Right ventricle myocardium superior (tissue), 1 donor: ENCODE measurements at places on chromosomes 13 and 19. TPM values are rescaled to one million over a fixed set of nuclear protein-coding genes. Genes with fewer than 3 reads are reported as not detected.
A peak's percentile ranks its signal among the peaks of the same experiment; 100 is the strongest.

GRCh38 chr19:22606212-22606553 is 27.9 kb upstream of the ZNF492 start:
- DNase-seq: no peak

DNA sequence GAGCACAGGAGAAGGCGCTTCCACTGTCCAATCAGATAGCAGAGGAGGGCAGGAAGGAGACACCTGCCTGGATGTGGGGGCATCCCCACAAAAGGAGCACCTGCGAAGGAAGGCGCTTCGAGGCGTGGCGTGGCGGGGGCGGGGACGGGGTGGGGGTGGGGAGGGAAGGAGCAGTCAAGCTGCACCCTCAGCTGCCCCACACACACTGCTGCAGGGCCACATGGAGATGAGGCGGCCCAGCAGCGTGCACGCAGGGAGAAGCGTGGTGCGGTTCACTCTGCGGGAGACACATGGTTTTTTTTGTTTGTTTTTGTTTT is 21.4 kb downstream of the ANKRD27 start:
- DNase-seq: no peak

DNA sequence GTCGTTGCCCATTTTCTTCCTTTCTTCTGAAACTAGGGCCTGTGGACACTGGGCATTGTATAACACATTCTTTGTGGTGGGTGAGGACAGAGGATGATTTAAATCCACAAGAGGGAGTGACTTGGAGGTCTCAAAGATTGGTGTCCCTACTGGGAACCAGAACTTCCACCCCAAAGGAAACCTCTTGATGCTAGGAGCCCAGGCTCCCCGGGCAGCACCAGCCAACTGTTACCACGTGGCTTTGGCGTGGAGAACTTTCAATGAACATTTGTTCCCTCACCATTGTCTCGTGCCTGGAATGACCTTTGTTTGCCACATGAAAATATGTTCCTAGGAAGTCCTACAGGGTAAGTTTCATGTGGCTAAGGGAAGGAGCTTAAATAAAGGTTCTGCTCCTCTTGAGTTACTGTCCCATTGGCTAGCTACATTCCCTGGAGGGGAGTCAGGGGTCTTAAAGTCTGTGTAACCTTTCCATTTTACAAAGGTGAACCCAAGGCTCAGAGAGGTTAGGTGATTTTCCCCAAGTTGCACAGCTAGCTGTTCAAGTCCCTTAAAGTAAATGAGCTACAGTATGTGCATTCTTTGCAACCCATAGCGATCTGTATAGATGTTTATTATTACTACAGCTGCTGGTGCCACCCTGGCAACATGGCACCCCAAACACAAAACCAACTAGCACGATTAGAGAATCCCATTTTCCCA is 5.0 kb upstream of the CDX2 start:
- DNase-seq: no peak

GRCh38 chr13:35729926-35730627 is 253.6 kb upstream of the MAB21L1 start:
- peak; percentile 91 for DNase-seq

GRCh38 chr13:68009546-68009945 is 779.4 kb upstream of the PCDH9 start:
- no peak for DNase-seq

DNA sequence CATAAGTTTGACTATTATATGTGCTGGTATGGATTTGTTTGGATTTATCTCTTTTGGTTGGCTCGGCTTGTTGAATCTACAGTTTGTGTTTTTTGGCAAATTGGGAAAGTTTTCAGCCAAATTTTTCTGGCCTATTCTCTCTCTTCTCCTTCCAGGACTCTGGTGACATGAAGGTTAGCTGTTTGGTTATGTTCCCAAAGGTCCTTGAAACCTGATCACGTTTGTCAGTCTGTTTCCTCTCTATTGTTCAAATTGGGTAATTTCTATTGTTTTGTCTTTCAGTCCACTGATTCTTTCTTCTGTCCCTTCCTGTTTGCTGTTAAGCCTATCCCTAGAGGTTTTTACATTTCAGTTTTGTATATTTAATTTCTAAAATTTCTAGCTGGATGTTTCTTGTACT is 81.5 kb upstream of the SHISA2 start:
- no peak for DNase-seq

PODNL1 gene
- total RNA-seq: 3.1 TPM

GRIK5 gene
- total RNA-seq: 4.0 TPM
